Activated T-helper 1 cell treated with anti-CD3 and anti-CD28 coated beads, Interleukin-2, amount 50 U/mL, for 16 hours (primary cell): ENCODE measurements at places on chromosomes 3 and 15.

DNA sequence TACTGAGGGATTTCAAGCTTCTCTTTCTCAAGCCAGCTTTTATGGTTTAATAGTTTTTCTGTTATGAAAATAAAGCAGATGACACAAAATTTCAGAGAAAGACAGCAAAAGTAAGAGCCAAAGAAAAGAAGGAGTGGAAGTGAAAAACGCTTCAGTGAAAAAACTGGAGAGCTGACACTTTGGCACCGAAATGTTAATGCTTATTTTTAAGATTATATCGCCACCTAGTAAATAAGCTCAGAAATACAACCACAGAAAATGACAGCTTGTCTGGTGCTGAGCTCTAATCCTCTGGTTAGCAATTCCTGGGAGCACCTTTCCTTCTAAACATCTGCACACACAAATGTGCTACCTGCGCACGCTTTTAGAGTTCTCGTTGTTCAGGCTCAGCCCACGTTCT lies 101.6 kb downstream of the ZPLD1 start:
- DNase-seq, result no peak

GRCh38 chr3:35790764-35791163 lies 151.4 kb downstream of the ARPP21 start:
- DNase-seq, result no peak

DNA sequence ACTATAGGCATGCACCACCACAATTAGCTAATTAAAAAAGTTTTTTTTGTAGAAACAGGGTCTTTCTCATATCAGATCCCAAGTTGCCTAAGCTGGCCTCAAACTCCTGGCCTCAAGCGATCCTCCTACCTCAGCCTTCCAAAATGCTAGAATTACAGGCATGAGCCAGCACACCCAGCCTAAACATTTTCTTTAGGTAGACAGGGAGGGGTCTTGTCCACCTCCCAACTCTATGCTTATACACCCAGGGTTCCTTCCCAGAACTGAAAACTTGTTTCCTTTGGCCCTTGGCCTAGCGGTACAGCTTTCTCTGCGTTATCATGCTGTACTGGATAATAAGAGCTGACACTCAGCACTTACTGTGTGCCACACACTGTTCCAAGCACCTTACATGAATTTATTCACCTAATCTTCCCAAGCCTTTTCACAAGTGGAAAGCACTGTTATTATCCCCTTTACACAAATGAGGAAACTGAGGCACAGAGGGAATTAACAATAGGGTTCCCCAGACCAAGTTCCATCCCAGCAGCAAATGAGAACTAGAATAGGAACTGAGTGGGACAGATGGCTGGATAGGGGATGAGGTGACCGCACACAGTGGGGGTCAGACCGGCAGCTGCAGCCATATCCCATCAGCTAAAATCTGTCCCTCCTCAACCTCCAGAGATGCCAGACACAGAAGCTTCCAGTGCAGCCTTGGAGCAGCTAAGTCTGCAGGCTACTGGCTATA lies 150.8 kb downstream of the MEGF11 start:
- DNase-seq, result no peak

- no peak for DNase-seq
Measured at GRCh38 chr3:24678421-24678865, 183.8 kb upstream of the THRB start.

GRCh38 chr3:28050885-28051284 lies 190.5 kb upstream of the CMC1 start:
- DNase-seq, result no peak

DNA sequence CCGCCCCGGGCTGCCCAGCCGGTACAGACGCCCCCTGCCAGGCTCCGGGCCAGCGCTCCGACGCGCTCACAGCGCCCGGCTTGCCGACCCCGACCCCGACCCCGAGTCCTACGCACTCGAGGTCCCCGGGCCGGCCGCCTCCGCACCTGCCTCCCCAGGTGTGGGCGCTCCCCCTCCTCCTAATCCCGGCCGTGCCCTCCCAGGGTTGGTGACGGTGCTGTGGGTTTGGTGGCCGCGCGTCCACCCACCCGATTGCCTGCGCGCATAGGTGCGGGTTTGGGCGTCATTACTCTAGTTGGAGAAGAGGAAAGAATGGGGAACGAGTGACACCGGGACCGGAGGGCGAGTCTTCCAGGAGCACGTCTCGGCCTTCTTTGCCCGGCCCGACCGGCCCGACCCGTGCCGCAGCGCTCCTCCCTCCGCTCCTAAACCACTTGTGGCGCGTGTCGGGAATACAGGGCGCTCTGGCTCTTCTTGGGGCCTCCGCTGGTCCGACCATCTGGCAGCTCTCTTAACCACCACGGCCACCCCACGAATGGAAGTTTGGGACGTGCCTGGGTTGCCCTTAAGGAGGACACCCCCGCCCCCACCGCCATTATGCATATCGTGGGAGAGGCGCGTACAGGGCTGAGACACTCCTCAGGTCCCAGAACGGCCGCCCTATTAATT lies 810 bp upstream of the THRB start:
- no peak for DNase-seq

- no peak for DNase-seq
Measured at GRCh38 chr15:37682304-37682703, 252.1 kb upstream of the TMCO5A start.

DNA sequence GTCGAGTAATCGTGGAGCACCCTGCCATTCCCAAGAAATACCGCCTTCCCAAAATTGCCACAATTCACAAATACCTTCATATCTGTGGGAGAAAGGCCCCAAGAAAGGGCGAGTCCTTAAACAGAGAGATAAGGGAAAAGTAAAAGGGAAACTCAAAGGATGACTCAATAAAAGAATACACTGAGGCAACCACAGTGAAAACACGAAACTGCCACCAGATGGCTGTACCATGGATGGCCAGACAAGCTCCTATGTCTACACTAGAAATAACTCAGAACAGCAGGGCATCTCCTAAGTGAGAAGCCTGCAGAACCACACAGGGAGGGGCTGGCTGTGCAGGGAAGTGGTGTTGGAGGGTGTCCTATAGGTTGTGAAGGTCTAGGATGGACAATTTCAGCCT lies 25.0 kb downstream of the SRGAP3 start:
- no peak for DNase-seq

DNA sequence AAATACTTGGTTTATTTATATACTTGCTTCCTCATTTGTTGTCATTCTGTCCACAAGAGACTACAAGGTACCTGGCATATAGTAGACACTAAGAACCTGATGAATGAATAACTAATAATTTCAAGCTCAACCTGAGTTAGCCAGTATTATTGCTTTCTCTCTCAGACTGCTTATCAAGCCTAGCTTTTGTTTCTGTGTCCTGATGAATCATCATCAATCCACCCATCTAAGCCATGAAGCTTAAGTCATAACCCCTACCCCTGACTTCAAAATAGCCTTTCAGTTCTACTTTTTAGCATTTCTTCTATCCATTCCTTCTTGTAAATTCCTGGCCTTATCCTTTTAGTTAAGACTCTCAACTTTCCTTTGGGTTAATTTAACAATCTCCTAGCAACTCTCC lies 420.8 kb downstream of the EPHA6 start:
- no peak for DNase-seq

DNA sequence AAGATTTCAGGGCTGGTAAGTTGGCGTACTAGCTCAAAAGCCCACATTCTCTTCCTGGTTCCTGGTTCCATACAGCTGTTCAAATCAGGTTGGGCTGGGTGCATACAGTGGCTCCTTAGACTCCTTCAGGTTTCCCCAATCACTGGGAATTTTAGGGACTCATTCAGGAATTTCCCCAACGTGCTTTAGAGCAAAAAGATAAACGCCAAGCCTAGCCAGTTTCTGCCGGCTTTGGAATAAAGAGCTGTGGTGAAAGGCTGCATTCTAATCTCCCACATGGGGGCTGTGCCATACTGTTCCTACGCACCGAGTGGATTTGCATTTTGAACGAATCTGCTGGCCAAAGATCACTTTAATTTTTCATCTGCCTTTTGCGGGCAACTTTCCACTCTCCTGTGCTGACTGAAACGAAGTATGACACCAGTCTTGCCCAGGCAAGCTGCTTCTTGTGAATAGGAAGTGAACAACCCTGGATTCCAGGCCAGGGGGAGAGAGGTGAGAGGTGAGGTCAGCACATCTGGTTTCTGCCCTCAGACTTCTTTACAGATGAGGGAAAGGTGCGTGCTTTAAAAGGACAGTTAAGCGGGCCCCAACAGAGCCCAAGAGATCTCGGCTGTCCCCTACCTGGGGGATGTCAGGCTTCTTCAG lies 184.2 kb upstream of the PDZRN3 start:
- DNase-seq, result no peak

GRCh38 chr15:66231394-66232266 lies 21.9 kb downstream of the MEGF11 start:
- DNase-seq, result no peak

- DNase-seq, result no peak
Measured at GRCh38 chr3:94413336-94414108, 350.7 kb downstream of the NSUN3 start.

DNA sequence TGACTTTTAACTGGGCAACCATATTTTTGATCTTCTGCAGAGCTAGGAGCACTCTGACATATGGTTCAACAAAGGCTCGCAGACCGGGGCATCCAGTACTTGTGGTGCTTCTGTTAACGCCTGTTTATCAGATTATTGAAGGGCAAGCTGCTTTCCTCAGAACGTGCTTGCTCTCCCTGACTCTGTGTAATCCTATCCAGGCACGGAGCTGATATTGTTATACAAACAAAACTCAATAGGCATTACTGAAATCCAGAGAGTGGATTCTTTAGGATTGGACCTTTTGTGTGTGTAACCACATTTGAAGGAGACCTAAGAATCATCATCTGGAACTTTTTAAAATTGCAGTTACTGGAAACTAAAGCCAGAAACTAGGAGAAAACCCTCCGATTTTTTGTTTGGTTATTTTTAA lies 246.5 kb downstream of the PTPRG start:
- DNase-seq, result no peak

GRCh38 chr3:73326396-73326795 lies 264.9 kb downstream of the EBLN2 start:
- DNase-seq, result no peak

GRCh38 chr15:92959219-92959618 lies 59.1 kb downstream of the CHD2 start:
- DNase-seq, result no peak

DNA sequence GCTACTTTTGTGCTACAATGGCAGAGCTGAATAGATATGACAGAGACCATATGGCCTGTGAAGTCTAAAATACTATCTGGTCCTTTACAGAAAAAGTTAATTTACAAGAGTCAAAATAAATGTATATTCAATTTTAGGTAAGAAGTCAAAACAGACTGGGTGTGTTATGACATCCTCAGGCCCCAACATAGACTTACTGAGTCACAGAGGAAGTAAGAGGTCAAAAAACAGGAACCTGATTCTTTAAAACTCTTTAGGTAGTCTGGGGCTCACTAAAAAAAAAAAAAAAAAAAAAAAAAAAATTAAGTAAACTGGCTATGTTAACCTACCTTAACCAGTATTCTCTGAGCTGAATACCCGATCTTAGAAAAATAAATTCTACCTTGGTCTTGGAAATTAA lies 13.1 kb downstream of the DNAAF4 start:
- no peak for DNase-seq

DNA sequence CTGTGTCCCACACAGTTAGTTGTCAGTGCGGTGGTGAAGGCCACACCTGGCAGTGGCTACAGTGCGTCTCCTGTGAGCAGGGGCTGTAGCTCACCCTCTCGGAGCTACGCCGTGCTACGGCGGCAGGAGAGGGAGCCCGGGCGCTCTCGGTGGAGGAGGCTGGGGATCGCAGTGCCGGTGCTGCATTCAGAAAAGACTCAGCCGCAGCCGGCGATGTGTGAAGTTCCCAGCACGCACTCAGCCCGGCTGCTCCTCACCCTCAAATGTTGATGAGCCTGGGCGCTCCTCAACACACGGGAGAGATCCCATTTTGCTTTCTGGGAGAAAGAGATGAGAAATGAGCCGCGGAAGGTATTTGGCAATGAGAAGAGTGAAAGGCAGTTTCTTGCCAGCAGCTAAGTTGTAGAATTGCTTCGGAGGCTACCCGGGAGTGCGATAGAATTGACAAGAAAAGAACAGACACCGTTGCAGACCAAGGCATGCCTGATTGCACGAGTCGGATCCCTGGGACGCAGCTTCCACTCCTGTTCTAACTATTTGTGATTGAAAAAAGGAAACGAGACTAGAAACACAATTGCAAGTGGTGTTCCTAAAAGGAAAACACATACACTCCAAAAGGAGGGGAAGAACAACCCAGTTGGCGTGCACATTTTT lies at the start of gene UNC13C:
UNC13C (plus strand) TSS at position 189 of the 654 bp plus-strand sequence. CDS start 34,463 bp downstream, outside the sequence.
- DNase-seq, result no peak

DNA sequence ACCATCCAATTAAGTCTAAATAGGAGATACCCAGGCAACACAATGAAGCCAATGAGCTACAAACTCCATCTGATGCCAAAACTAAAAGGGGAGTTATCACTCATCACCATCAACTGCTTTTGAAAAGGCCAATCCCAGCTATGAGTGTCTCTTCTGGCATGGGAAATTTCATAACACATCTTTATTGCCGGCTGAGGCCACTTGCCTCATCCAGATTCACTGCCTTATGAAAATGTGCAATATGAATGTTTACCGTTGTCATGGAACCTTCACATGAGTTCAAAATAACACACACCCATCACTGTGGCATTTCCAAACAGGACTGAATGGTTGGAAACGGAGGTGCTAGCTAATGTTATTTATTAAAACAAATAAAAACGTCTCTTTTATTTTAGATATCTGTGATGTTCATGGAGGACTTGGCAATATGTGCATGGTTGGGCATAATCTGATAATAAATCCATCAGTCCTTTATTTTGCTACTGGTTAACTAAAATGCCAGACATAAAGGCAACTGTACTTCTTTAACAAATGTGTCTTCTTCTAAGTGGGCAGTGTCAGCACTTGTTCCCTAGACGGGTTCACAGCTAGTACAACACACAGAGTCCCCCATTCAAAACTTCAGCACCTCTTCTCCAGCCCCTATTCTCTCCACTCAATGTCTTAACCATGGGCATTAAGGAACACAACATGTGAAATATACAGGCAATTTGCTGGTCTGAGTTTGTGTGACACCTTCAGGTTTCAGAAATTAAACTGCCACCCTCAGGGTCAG lies 143.9 kb downstream of the MAGI1 start:
- no peak for DNase-seq

DNA sequence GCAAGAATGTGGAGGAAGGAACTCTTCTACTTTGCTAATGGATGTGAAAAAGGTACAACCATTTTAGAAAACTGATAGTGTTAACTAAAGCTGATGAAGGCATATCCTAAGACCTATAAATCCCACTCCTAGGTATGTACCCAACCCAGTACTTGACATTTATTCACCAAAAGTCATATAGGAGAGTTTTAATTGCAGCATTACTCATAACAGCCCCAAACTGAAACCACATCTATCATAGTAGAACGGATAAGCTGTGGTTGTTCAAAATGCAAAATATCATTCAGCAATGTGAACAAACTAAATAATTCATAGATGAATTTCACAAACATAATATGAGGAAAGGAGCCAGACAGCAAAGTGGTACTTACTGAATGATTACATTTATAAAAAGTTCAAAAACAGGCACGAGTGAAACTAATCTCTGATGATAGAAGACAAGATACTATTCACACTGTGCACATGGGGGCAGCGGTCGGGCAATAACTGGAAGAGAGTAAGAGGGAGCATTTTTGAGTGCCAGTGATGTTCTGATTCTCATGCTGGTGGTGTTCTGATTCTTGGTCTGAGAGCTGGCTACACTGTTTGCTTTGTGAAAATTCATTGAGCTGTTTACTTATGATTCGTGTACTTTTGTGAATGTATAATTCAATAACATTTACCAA lies 34.3 kb downstream of the GOLIM4 start:
- DNase-seq, result no peak

GRCh38 chr3:58490860-58491501 lies 915 bp upstream of the KCTD6 start:
- no peak for DNase-seq

GRCh38 chr3:173553635-173554280 lies 156.2 kb downstream of the NLGN1 start:
- DNase-seq, result no peak
